ENCODE measurements at places on chromosomes 6 and 20.

DNA sequence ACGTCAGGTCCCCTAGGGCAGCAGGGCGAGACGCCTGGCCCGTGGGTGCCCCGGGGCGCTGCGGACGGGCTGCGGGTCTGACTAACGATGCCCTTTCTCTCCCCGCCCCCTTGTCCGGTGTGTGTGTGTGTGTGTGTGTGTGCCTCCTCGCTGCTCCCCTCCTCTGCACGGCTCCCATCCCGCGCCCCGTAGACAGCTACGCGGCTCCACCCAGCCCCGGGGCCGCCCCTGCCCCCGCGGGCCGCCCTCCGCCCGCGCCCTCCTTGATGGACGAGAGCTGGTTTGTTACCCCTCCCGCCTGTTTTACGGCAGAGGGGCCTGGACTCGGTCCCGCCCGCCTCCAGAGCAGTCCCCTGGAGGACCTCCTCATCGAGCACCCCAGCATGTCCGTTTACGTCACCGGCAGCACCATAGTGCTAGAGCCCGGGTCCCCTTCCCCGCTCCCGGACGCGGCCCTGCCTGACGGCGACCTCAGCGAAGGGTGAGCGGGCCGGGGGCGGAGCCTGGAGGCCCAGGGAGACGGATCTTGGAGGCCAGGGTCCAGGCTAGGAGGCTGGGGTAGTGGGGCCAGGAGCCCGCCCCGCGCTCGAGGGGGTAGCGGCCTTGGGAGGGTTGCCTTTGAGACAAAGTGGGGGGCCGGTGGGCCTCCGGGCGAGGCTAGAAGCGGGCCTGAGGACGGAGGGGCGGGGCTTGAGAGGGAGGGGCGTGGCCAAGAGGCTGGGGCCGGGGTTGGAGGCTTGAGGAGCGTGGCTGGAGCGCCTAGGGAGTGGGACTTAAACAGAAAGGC is 5.1 kb downstream of the TP53INP2 start:
- DNase-seq, result peak; percentile 84

DNA sequence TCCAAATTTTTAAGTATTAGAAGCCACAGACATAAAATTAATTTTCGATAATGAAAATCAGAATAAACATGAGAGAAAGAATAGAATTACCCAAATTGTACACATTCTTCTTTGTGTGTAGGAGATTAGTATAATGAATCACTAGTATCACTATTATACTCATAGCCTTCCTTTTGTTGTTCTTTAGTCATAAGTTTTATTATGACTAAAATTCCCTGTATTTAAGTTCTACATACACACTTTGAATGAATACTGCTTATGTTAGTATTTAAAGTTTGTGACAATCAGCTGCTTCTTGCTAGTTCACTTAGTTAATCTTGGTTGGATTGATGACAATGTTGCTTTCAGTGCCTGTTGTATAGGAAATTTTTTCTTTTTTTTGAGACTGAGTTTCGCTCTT is 72.7 kb downstream of the CCDC170 start:
- DNase-seq, result no peak

GRCh38 chr6:107727096-107727757 is 96.9 kb downstream of the SCML4 start:
- no peak for DNase-seq

GRCh38 chr6:12066297-12066696 is 54.2 kb downstream of the HIVEP1 start:
- DNase-seq, result no peak

- DNase-seq, result no peak
These were observed 82.5 kb upstream of the ZNFX1 start for GRCh38 chr20:49360242-49360968.

GRCh38 chr6:73679009-73679408 is 17.0 kb upstream of the CD109 start:
- DNase-seq, result peak; percentile 85

DNA sequence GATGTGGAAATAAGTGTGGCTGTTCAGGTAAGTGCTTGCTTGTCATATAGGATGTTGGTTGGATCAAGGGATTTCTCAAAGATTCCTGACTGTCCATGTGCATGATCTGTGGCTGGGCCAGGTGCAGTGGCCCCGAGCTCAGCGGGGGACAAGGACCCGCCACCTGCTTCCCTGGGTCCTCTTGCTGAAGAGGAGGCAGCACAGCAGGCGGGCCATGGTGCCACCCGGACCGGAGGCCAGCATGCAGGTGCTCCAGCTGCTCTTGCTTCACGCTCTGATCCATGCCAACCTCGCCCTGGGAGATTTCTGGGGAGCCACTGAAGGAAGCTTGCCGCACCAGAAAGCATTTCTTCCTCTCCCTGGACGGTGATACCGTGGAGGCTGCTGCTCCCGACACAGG is 173.8 kb downstream of the HIVEP2 start:
- no peak for DNase-seq

DNA sequence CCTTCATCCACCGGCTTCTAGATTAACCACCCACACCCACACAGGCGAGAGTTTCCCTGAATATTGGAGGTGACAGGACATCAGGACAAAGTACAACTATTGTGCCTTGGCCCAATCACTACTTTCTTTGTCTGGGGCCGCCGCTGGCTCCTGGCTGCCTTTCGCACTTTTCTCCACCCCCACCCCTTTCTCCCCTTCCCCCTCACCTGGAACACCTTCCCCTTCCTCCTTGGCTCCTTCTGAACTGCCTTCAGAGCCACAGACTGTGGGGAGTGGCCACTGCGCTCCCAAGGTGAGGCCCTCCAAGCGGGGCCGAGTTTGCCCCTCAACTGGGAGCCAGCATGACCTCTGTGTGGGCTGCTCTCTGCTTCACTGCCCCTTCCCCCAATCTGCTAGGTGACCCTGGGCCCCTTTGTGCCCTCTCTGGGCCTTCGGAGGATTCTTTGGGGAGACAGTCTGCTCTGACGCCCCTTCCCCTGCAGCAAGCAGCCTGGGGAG is 3.0 kb upstream of the VEGFA start:
- no peak for DNase-seq

DNA sequence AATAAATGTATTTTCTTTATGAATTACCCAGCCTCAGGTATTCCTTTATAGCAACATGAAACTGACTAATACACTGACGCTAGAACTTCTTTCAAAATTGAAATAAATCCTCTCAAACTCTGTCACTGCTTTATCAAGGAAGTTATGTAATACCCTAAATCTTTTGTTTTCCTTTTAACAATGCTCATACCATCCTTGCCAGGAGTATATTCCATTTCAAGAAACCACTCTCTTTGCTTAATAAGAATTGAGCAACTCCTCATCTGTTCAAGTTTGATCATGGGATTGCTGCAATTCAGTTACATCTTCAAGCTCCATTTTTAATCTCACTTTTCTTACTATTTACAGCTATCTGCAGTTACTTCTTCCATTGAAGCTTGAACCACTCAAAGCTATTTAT is 707.6 kb upstream of the MARCKS start:
- no peak for DNase-seq

DNA sequence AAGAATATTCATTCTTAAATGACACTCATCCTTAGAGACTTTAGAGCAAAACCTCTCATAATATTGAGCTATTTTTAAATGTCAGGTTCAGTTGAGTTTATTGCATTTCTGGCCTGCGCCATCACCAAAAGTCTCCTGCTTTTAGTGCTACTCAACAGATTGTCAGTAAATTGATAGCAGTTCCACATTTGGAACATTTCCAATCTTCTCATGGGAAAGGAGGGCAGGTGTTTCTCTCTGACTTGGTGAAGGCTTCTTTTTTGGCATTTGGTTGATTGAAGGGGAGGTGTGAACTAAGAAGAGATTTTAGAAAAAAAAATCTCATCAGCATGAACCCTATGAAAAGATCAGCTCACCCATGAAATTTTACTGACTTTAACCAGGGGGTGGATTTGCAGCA is 125.9 kb upstream of the INSM1 start:
- DNase-seq, result no peak

DNA sequence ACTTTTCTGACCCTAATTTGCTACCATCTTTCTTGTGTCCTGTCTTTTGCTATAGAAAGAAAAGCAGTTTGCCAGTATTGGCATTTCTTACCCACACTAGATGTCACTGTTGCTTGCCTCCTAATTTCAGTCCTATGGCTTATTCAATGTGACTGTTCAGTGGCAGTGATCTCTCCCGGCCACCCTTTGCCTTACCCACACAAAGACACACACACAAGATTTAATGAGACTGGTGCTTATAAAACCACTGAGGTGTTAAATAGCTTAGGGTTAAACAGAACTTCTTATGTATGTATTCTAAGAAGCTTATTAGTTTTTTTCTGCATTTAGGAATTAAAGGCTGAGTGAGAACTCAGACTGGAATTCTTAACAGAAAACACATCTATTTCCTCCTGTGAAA is 233.6 kb upstream of the ASCC3 start:
- peak; percentile 15 for DNase-seq

GRCh38 chr6:63732336-63732735 is 96.7 kb downstream of the PHF3 start:
- DNase-seq, result no peak

DNA sequence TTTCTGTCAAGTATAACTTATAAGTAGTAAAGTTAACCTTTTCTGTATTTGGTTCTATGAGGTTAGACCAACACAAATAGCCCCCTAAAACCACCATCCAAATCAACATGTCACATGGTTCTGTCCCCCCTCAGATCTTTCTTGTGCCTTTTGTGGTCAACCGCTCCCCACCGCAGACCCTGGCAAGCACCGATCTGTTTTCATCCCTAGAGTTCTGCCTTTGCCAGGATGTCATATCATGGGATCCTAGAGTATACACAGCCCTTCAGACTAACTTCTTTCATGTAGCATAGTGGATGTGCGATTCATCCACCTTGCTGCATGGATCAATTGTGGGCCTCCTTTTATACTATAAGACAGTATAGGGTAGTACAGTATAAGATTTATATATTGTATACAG is 124.3 kb downstream of the BCAS1 start:
- DNase-seq, result no peak

DNA sequence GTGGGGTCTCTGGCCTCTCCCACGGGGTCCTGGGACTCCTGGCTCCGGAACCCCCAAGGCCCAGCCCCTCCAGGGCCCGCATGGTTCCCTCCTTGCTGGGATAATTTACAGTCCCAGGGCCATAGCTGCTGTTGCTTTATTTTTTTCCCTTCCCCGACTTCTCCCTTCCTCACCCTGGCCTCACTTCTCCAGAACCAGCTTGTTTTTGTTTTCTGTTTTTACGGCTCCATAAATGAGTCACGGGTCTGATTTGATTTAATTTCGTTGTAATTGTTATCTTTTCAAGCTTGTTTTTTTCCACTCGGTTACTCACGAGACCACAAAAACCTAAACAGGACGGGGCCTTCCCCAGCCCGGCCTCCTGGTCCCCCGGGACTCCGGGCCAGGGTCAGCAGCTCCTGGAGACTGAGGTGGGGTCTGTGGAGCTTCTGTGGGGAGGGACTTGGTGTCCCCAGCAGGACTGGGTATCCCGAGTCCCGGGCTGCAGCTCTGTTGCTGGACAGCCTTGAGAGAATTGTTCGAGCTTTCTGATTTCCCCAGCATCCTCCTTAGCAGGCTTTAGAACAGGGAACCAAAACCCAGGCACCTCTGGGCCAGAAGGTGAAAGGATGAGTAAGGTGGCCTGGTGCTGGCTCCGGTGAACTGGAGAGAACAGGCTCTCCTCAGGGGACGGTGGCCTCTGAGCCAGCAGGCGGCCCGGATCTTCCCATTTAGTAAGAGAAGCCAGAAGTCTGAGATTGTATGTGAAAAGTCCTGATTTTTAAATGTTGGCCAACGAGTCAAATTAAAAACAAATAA is 94.9 kb downstream of the CEBPB start:
- no peak for DNase-seq

- no peak for DNase-seq
These were observed 40.3 kb upstream of the PPP1R3G start for GRCh38 chr6:5044866-5045265.

DNA sequence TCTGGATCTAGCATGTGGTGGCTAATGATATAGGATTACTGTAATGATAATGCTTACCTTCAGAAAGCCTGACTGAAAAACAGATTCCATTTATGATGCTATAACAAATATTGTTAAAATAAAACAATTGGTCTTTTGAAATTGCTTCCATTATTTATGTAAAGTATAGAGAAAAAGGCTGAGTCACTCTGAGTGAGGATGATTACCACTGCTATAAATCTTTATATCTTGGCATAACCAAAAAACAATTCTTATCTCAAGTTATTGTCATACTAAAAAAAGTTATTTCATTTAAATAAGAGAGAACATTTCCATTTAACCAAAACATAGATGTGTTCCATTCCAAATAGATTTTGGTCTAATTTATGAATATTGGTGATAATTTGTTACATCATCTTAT is 53.0 kb upstream of the DST start:
- no peak for DNase-seq

DNA sequence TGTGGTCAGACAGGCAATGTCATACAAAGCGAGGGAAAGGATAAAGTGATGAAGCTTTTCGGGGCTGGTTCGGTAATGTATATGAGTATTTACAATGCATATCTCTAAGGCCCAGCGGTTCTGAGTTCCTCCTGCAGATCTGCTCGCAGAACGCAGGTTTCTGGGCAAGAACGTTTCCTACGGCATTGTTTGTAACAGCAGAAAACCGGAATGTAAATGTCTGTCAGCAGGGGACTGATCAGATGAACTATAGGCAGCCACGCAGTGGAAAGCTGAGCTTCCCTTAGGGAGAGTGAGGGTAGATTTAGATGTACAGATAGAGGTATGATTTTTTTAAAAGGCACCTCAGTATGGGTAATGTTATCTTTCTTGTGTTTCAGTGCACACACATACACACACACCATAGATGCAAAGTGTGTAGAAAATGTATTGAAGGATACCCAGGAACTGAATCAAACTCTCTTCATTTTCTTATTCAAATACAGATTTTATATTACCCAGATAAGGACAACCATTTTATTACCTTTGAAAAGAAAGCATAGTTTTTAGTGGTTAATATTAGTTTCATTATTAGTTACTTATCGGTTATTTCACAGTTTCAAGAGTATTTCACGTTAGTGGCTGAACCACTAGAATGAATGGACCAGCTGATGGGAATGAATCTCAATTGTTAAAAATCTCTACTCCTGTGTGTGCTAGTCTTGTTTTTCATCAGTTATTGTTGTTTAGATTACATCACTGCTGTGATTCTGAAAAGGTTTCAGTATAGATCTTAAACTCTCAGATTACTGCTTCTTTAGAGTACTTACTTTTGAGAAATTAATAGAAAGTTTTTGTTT is 56.2 kb downstream of the SNX9 start:
- no peak for DNase-seq

DNA sequence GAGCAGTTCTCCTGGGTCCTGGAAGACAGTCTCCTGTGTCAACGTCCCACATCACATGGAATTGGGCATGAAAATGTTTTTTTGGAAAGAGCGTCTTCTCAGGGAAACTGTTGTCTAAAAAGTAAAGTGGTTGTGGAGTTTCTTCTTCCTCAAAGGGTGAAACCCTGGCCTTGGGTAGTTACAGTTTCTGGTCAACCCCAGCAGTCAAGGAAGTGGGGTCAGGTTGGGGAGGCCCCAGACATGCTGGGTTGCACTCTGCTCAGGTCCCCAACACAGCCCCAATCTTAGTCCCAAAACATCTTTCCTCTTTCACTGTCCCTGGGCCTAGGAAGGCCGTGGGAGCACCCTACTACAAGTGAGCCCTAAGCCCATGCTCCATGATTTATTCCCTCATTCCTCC is 996 bp upstream of the NFKBIE start:
- DNase-seq, result no peak

DNA sequence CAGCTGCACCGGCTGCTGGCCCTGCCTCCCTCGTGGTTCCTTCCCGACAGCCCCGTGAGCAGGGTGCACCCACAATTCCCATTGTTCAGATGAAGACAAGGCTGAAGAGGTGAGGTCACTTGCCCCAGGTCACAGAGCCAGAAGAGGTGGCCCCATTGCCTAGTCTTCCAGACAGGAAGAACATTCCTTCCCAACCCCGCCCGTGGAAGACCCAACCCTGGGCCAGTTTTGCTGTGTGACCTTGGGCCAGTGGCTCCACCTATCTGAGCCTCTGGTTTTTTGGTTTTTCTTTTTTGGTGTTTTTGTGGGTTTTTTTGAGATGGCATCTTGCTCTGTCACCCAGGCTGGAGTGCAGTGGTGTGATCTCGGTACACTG is 61.7 kb downstream of the RIPOR3 start:
- DNase-seq, result no peak

Measured in RPMI8226 (cell line).